ENCODE measurements at places on chromosomes 11 and 22.

- no peak for DNase-seq
Observed at GRCh38 chr11:85301895-85302678, 325.1 kb downstream of the DLG2 start.

DNA sequence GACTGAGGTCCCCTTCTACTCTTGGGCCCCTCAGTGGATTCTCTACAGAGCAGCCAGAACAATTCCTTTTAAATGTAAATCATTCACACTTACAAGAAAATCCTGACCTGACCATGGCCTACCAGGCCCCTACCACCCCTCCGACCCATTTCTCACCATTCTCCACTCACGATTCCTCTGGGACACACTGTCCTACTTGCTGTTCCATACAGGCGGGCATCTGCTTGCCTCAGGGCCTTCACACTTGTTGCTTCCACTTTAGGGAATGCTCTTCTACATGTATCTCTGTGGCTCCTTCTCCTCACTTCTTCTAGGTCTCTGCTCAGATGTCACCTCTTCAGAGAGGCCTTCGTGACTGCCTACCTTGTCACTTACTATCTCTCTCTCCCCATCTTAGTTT is 3.4 kb downstream of the USH1C start:
- DNase-seq = no peak

GRCh38 chr11:130787092-130787616 is 129.1 kb downstream of the SNX19 start:
- DNase-seq = no peak

DNA sequence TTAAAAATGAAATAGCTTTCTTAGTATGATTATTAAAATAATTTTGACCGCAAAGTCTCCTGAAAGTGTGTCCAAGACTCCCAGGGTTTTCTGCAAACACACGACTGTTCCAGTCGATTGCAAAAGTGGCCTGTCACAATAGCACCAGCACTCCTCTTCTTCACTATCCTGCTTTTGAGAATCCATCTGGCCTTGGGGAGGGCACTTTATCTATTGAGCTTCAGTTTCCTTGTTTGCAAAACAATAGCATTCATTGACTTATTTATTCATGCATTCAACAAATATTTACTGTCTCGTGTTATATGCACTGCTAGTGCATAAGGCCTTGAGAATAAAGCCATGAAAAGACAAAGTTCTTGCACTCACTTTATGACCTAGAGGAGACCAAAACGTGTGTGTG is 96.2 kb upstream of the NTM start:
- DNase-seq = no peak

Data from CD4-positive, alpha-beta T cell treated with Interleukin-12 subunit alpha and Interleukin-12 subunit beta, for 1 hour (primary cell).